ENCODE measurements at places on chromosomes 5 and 9.

DNA sequence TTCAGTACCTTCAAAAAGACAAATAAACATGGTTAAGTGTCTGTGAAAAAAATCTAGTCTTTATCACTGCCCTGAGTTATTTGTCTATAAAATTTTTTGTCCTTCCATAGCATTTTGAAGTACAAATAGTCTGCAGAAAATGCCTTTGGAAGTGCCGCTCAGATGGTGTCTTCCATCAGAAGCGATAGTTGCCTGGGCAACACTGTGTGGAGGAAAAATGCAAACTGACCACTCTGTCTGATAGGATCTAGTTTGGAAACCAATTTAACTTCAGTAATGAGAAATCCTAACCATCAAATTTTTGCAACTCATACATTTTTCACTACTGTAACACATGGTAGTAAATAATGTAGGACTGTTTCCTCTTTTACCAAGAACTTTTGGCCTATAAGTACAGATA, 449.9 kb downstream of the PRELID2 start:
- DNase-seq, result no peak

DNA sequence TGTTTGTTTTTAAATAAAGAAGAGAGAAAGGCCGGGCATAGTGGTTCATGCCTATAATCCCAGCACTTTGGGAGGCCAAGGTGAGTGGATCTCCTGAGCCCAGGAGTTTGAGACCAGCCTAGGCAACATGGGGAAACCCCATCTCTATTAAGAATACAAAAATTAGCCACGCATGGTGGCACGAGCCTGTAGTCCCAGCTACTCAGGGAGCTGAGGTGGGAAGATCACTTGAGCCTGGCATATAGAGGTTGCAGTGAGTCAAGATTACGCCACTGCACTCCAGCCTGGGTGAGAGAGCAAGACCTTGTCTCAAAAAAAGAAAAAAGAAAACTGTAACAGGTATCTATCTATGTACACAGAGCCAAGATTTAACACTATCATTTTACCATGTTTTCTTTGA, 34.2 kb upstream of the CDC42SE2 start:
- DNase-seq, result no peak

DNA sequence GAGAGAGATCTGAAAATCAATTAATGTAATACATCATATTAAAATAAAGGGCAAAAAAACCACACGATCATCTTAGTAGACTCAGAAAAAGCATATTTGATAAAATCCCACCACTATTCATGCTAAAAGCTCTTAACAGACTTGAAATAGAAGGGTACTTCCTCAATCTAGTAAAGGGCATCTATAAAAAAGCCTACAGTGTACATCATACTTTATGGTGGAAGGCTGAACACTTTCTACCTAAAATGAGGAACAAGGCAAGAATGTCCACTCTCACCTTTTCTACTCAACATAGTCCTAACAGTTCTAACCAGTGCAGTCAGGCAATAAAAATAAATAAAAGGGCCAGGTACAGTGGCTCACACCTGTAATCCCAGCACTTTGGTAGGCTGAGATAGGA, 38.9 kb downstream of the POLK start:
- no peak for DNase-seq

- no peak for DNase-seq
Measured at GRCh38 chr9:82412586-82413305, 424.2 kb downstream of the SPATA31D1 start.

- peak; percentile 90 for DNase-seq
Measured at GRCh38 chr5:107466233-107466769, 204.4 kb downstream of the EFNA5 start.
